ENCODE measurements at places on chromosomes 1 and 21.

DNA sequence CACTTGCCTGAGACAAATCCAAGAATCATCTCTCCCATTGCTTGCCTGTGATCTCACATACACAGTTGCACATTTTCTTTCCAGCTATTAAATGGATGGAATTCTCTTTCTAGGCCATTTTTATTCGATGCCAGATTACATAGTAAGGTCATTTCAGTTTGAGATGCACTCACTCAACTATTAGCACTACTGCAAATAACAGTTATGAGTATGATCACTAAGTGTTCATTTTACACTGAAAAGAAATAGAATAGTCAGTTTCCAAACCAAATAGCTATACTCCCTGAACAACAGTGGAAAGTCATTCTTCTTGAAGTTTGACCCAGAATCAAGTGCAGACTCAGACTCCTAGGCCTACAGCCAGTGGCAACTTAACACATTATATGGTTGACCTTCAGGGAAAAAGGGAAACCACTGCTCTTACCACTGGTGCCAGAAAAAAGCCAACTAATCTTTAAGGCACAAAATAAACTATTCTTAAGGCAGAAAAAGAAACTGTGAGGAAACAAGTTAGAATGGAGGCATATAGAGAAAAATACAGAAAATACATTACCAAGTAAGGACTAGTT, 31.5 kb downstream of the WNT2B start:
- DNase-seq: no peak

DNA sequence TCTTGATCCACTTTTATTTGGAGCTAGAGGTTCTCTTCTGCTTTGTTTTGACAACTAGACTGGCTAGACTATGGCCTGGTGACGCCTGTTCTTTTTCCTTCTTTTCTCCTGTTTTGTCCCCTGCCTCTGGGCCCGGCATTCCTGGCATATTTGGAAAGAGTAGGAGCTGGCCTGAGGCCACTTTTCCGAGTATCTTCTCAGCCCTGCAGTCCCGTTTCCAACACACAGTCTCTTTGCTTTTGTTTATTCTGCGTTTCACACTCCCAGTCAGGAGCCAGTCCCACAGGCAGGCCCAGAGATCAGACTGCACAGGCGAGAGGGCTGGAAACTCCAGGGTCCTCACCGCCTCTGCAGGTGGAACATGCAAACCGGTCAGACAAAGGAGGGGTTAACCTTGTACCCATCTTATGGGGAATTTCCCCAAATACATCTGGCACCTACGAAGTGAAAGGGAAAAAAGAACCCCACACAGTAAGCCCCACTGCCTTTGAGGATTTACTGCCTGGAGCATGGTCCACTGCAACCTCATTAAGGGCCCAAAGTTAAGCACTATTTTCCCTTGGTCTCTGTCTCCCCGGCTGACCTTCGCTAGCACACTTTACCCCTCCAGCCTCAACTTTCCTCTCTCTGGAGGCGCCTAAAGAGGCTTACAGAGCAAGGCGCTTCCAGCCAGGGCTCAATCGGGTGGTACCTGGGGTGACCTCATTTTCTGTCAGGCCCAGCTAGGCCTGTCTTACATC, 141.1 kb downstream of the TOMM20 start:
- DNase-seq: no peak

GRCh38 chr1:94276988-94277434, 39.6 kb upstream of the ARHGAP29 start:
- no peak for DNase-seq

- no peak for DNase-seq
These were observed 8.8 kb upstream of the COL16A1 start for GRCh38 chr1:31712630-31713029.

GRCh38 chr1:210222340-210223006, 10.1 kb upstream of the SERTAD4 start:
- DNase-seq: no peak

- no peak for DNase-seq
These were observed 476.5 kb downstream of the KCNT2 start for GRCh38 chr1:196131691-196132090.

DNA sequence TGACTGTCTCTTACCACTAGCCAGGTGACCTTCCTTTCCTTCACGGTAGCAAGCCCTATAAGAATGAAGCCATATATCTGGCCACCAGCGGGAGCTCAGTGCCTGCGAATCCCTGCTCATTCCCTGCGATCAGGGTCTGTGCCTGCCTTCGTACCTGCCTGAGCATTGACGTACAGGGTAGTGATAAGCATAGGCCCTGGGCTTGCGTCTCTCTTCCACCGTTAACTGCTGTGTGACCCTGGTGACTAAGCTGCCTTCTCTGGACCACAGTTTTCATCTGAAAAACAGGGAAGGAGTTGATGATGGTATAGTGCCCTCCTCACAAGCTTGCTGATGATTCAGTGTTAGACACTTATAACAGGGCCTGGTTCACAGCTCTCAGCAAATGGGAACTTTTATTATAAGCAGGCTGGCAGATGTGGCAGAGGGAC, 4.1 kb downstream of the ZC3H12A start:
- no peak for DNase-seq

- DNase-seq: no peak
These were observed 51.0 kb downstream of the COL18A1 start for GRCh38 chr21:45455674-45456583.

GRCh38 chr1:158989424-158989823, 20.3 kb upstream of the IFI16 start:
- DNase-seq: no peak

DNA sequence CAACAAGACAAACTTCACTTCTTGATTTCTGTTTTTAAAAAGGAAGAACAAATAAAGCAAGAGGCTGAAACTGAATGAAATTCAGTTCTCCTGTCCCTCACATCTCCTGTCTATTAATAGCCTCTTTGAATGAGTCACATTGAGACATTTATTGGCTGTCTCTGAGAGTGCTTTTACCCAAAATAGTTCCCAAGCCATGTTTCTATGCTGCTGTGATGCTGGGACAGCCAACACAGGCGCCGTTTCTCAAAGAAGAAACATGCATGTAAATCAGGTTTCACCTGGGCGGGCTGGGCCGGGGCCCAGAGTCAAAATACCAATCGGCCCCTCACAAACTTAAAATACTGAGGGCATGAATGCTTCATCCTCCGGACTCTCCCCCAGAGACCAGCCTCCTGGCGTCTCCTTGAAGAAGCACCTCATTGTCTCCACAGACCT, 105.2 kb downstream of the EDEM3 start:
- no peak for DNase-seq

GRCh38 chr1:216238844-216239243, 184.4 kb downstream of the USH2A start:
- no peak for DNase-seq

- DNase-seq: no peak
These were observed 474.7 kb upstream of the DAB1 start for GRCh38 chr1:57898531-57898930.

GRCh38 chr1:95245029-95245428, 11.0 kb downstream of the RWDD3 start:
- DNase-seq: no peak

GRCh38 chr1:161907265-161907664, 116.4 kb downstream of the OLFML2B start:
- DNase-seq: no peak

DNA sequence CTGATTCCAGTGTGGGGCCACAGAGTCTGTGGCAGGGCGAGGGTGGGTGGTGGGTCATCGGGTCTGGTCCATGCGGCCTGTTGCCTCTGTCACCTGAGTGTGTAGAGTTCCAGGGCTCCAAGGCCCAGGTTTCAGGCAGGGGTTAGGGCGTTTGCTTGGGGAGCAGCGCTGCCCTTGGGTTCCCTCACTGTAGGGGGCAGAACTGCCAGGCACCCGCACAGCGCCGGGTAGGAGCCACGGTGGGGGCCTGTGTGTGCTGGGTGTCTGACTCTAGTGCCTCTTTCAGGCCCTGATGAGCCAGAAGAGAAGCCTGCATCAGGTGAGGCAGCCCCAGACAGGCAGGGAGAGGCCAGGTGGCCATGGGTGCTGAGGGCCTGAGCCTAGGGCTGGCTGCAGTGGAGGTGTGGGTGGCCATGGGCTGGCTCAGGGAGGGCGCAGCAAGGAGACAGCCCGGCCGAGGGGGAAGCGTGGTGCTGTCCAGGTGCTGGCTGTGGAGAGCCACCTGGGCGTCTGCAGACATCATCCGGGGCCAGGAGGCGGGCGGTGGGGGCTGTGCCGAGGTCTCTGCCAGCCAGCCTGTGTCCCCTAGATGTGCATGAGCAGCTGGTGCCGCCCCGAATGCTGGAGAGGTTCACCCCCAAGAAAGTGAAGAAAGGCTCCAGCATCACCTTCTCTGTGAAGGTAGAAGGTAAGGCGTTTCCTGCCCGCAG, 72.3 kb downstream of the TRIM11 start:
- DNase-seq: no peak

- DNase-seq: no peak
These were observed 26.5 kb downstream of the APP start for GRCh38 chr21:26144031-26144430.

DNA sequence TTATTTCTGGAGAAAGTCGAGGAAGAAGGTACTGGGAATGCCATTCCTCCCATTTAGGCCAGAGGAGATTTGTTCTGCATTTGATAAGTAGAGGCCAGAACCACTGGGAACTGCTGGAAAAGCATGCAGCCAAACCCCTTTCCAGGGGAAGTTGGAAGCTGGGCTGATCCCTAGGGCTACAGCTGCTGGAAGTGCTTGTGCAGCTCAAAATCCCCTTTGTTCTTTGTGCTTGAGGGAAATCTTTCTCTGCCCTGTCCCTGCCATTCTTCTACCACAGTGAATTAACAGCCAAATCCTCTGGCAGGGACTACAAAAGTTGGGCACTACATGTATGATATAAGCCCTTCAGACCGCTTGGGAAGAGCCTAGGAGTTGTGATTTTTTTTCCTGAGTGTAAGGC, 734.1 kb downstream of the LRRIQ3 start:
- no peak for DNase-seq

DNA sequence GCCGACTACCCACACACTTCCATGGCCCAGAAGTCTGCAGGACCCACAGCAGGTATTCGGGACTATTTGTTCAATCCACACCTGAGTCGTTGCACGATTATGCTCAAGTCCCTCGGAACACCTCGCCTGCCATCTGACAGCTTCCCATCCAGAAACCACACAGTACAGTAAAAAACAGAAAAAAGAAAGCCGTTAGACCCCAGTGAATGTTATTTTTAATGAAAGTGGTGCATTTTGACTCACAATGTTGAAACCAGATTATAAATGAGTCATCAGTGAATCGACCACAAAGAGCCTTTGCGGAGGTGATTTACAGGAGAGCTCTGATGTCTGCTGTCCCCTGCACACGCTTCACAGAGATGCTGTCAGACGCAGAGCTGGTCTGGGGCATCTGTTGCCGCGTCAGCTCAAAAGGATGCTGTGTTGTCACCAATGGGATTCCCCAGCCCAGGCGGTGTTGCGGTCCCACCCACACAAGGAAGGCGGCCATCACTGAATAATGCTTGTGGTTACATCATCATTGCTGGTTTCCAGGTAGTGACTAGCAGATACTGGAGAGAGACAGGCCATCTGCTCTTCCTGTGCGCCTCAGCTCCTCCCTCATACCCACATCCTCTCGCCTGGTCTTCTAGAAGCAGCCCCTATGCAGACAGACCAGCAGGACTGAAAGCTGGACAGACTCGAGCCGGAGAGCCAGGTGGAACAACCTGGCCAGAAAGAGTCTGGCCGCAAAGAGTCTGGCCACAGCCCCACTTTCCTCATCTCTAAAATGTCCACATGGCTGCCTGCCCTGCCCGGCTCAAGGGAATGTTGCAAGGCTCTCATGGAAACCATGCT, 116.8 kb downstream of the TOMM20 start:
- no peak for DNase-seq

- DNase-seq: no peak
These were observed 26.7 kb upstream of the DUSP10 start for GRCh38 chr1:221768444-221769066.

DNA sequence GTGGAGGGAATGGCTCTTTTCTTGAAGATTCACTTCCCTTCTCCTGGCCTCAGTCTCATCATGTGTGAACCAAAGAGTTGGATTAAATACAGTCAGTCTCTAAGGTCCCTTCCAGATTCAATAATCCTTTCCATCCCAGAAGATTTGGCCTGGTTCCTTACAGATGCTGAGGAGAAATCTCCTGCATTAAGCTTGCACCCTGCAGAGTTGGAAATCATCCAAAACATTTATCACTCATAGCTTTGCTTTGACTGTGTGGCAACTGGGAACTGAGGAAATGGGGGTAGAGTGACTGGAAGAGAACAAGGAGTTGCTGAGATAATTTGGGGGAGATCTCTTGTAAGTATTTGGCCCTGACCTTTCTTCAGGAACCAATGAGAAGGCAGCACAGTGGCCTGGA, 220.5 kb upstream of the SGIP1 start:
- DNase-seq: no peak

- DNase-seq: no peak
These were observed 504.6 kb upstream of the NR5A2 start for GRCh38 chr1:199522936-199523335.

DNA sequence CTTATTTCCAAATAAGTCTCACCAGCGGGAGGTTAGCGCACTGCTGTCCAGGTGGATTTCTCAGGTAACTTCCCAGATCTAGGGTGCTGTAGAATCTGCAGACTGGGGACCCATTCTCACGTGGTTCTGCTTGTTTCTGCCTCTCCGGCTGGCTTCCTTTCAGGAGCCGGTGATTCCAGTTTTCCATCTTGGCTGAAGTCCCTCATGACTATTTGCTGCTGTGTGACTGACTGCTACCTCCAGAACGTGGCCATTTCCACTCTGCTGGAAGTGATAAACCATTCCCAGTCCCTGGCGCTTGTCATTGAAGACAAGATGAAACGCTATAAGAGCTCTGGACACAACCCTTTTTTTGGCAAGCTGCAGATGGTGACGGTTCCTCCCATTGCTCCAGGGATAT, 76.0 kb downstream of the DOP1B start:
- no peak for DNase-seq

DNA sequence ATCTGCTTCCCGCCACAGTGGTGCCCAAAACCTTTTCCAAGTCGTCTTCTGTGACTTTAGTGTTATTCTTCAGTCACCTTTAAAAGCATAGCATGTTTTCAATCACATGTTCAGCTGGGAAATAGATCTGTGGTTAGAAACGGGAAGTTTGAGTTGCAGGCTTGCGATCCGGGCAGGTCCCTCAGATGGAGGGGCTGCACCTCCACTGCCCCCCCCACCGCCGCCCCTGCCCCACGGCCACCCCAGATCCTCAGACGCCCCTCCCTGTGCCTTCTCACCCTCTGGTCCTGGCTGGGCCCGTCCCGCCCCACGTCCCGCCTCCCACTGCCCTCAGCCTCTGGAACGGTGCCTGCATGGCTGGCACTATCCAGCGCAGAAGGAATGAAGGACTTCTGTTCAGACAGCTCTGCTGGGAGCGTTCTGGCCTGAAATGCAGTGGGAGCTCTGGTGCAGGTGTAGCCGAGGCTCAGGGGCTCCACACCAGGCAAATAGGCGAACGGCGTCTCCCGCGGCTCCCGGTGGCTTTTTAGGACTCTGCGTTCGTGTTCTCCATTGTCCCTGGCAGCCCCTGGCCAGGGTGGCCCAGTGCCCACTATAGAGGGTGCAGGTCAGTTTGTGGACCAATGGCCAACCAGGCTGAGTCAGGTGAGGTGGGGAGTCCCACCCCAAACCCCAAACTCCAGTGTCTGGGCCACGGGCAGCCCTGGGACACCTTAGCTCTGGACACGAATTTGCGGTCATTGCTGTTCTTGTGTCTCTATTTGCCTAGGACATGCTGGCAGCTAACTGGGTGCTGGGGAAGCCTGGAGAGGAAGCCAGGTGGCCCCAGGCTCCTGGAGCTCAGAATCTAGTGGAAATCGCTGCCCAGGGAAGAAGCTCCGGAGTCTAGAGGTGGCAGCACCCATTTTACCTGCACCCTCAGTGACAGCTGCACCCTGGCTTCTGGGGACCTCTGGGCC, 67.1 kb downstream of the FAAP20 start:
- no peak for DNase-seq
